ENCODE measurements at places on chromosomes 4 and X.

- DNase-seq, result no peak
Measured at GRCh38 chrX:154654925-154655324, 1.5 kb upstream of the CTAG2 start.

GRCh38 chr4:117771647-117772337 is 262.5 kb upstream of the NDST3 start:
- no peak for DNase-seq

- no peak for DNase-seq
Measured at GRCh38 chr4:23162275-23162674, 469.5 kb downstream of the GBA3 start.

DNA sequence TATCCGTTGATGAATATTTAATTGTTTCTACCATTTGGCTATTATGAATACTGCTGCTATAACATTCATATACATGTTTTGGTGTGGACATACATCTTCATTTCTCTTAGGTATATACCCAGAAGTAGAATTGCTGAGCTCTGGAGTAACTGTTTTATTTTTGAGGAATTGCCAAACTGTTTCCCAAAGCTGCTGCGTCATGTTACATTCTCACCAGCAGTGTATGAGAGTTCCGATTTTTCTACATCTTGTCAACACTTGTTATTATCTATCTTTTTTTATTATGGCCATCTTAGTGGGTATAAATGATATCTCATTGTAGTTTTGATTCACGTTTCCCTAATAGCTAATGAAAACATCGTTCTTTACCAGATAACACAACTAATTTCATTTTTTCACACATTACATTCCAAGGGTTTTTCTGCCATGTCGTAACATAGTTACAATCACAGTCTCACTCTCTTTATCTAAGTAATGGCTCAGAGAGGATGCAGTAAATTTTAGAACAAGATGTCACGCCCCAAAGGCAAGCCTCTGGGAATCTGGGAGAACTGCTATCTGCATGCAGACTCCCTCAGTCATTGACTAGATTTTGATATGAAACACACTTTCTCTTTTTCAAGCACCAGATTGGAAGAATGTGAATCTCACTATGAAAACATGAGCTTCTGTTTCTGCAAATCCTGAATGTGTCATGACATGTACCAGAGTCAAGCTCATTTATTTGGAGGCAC is 10.3 kb downstream of the ARHGAP6 start:
- DNase-seq, result no peak

DNA sequence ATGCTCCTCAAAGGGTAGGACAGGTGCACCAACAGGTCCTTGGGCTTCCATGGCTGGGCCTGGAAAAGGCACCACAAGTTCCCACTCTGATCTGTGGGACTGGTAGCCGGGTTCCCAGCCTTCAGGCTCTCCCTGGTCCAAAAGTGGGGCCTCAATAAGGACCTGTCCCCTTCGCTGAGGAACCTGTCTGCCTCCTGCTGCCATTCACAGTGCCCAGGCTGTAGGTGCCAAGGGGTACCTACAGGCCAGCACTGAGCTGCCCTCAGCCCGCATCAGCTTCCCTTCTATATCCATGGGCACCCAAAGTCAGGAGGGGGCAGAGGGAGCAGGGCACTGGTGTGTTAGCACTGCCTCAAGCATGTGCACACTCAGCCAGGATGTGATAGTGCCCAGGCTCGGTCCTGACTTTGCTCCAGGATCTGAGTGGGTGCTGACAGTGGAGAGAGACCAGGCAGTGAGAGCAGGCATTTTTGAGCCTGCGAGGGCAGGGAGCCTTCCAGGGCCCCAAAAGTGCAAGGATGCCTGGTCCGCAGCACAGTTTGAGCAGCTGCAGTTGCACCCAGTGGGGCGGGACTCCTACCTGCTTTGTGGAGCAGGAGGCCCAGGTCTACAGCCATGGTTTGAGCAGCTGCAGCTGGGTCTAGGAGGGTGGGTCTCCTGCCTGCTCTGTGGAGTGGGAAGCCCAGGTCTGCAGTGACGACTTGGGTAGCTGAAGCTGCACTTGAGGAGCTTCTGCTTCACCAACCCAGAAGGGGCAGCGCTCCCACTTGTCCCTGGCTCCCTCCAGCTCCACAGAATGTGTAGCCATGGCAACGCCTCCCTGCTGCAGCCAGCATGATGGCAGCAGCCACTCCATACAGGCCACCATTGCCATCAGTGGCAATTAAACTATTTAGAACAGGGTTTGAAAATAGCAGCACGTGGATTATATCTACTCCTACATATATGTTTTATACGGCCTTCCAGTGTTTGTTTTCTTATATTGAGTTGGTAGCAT is 376.4 kb downstream of the KCTD8 start:
- no peak for DNase-seq

DNA sequence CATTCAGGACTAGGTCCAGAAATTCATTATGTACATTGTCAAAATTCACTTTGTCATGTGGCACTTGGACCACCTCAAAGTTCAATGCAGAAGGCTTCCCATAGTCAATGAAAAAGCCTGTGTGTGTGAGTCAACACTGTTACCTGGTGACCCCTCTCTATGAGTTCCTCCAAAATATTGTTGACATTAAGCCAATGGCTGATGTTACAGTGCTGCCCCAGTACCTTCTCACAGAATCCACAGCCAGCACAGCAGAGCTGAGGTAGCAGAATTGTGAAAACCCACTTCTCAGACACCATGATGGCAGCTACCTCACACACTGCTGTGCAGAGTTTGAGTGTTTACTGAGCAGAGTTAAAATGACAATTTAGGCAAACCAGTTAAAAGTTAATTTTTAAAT is 22.4 kb upstream of the UGT2B4 start:
- DNase-seq, result no peak

- peak; percentile 64 for DNase-seq
Measured at GRCh38 chr4:111283066-111283677, 660.3 kb upstream of the PITX2 start.

DNA sequence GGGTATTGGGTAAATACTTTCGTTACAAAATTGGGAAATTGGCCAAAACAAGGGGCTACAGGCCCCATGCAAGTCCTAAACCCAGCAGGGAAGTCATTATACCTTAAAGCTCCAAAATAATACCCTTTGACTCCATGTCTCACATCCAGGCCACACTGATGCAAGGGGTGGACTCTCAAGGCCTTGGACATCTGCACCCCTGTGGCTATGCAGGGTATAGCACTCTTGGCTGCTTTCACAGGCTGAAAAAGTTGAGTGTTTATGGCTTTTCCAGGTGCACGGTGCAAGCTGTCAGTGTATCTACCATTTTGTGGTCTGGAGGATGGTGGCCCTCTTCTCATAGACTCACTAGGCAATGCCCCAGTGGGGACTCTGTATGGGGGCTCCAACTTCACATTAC is 326.5 kb downstream of the TEX13C start:
- no peak for DNase-seq

DNA sequence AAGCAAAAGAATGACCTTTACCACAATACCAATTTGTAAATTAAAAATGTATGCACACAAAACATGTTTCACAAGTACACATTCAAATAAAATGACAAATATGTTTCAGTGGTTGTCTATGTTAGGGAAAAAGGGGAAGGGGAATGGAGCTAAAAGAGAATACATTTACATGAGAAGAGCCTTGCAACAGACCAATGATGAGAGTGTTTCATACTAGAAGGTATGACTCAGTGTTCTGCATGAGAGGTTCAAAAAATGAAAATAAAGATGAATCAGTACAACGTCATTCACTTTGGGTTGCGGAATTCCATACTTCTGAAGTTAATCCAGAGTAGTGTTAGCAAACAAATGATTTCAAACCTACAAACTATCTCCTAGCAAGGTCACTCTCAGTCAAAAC is 51.7 kb downstream of the RPGR start:
- DNase-seq, result peak; percentile 93

GRCh38 chr4:76253511-76253910 is 2.0 kb downstream of the FAM47E start:
- no peak for DNase-seq

- no peak for DNase-seq
Measured at GRCh38 chrX:154749856-154750255, 1.0 kb downstream of the GAB3 start.

DNA sequence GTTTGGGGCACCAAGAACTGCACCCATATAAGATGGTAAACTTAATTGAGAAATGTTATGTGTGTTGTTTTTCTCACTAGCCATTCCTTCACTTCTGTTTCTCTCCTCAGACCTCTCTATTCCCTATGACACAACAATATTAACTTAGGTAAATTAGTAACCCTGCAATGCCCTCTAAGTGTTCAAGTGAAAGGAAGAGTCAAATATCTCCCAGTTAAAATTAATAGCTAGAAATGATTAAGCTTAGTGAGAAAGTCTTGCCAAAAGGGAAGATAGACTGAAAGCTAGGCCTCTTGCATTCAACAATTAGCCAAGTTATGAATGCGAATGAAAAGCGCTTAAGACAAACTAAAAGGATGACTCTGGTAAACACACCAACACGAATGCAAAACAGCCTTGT is 132.9 kb upstream of the KLF8 start:
- DNase-seq, result no peak

DNA sequence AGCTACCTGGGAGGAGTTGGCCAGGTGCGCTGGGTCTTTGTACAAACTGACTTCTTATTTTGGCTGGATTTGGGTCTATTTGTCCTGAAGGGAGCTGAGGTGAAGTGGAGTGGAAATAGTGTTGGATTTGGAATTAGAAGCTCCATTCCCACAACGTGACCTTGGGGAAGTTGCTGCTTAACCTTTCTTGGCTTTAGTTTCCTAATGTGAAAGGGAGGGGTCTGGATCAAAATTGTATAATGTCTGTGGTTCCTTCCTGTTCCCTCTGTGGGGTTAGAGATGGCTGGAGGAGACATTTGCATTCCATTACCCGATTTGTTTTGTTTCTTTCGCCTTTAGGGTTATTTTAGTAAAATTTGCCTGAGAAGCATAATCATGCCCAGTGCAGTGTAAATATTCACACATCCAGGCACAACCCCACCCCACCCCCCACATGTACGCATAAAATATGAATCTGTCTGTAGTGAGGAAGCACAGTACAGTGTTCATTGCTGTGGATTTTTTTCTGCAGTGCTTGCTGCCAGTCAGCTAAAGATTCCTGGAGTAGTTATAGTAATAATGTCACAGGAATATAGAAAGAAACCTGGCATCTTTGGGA is 21.5 kb downstream of the JADE1 start:
- DNase-seq, result no peak

DNA sequence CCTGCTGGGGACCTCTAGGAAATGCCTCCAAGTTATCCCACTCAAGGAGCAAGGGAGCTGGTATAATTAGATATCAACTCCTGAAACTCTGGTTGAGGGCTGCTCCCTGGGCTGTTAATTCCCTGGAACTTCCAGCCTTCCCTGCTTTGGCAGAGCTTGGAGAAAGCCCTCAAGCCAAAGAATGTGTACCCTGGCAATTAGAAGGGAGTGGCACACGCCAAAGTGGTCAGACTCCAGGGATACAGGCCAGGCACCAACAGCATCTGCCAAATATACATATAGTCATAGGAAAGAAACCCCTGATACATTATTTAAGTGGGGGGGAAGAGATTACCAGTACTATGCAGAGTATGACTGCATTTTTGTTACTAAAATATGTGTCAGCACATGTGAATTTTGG is 616.8 kb downstream of the BCOR start:
- no peak for DNase-seq

DNA sequence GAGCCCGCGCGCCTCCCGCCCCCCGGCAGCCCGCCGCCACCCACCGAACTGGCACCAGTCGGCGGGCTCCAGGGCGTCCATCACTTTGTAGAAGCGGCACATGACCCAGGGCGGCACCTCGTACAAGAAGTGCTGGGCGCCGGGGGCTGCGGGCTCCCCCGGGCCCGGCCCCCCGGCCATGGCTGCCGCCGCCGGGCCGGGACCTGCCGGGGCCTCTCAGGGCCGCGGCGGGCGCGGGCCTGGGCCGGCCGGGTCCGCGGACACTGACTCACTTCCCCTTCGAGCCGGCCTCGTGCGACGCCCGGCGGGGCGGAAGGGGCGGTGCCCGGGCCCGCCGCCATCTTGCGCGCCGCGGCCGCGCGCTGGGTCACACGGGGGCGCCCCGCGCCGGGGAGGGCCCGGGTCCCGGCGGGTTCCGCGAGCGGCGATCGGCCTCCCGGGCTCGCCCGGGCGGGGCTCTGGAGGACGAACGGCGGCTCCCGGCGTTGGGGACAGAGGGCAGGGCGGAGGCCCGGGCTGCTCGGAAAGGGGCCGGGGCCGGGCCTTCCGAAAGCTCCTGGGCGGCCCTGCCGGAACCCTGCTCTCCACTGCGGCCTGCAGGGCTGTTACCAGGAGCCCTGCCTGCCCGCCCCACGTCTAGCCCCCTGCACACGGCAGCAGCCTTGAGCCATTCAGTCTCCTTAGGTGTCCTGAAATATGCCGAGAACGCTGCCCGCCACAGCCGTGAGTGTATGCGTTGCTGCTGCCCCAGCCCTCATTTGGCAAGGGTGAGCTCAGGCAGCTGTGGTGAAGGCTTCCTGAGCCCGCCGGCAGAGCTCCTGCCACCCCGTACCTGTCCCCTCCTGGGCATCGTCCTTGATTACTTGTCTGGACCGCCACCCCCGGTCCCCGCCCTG is at the start of gene IRAK1:
Gene IRAK1, minus strand, starts transcription at position 270 of the 896 bp plus-strand sequence. Its CDS starts 90 bp downstream, at position 180.
- peak; percentile 52 for DNase-seq

GRCh38 chr4:78669453-78669852 is 106.7 kb upstream of the BMP2K start:
- no peak for DNase-seq

DNA sequence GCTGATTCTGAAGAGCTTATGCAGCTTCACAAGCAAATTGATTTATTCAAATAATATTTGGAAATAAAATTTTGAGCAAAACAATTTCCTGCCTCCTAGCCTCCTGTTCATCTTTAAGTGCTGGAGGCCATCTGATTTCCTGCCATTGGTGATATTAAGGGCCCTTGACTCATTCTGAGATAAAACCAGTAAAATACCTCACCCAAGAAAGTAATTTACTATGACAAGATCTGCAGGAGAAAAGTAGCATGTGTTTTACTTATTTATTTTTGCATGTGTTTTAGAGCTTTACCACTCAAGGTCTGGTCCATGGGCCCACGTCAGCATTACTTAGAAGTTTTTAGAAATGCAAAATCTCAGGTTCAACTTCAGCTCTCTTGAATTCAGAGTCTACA is 67.7 kb downstream of the DCLK2 start:
- DNase-seq, result no peak

DNA sequence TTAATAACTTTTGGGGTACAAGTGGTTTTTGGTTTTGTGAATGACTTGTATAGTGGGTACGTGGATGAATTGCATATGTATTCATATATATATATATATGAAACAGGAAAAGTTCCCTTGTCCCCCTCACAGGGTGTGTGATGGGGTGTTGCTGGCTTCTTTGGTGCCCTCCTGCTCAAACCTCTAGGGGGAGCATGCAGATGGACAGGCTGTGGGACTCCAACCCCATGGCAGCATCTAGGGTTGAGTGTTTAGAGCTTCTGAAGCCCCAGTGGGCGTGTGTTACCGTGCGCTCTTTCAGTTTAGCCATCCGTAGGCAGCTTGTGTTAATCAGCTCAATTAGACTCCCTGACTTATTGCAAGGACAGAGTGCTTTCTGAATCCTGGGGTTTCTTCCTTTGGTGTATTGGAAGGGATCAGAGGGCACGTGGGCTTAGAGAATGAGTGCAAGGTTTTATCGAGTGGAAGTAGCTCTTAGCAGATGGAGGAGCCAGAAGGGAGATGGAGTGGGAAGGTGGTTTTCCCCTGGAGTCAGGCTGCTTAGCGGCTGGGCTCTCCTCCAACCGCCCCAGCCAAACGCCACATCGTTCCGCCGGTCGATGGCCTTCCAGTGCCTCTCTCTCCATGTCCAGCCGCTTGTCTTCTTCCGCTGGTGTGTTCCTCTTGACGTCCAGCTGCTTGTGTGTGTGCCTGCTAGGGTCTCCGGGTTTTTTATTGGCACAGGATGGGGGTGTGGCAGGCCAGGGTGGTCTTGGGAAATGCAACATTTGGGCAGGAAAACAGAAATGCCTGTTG is 674.4 kb upstream of the LCORL start:
- no peak for DNase-seq

All from fibroblast of mammary gland (primary cell).